ENCODE measurements at places on chromosomes 4 and X.

GRCh38 chrX:123846577-123847038, 13.2 kb upstream of the XIAP start:
- DNase-seq = no peak

GRCh38 chrX:74680391-74680790, 66.0 kb upstream of the RLIM start:
- DNase-seq = no peak

DNA sequence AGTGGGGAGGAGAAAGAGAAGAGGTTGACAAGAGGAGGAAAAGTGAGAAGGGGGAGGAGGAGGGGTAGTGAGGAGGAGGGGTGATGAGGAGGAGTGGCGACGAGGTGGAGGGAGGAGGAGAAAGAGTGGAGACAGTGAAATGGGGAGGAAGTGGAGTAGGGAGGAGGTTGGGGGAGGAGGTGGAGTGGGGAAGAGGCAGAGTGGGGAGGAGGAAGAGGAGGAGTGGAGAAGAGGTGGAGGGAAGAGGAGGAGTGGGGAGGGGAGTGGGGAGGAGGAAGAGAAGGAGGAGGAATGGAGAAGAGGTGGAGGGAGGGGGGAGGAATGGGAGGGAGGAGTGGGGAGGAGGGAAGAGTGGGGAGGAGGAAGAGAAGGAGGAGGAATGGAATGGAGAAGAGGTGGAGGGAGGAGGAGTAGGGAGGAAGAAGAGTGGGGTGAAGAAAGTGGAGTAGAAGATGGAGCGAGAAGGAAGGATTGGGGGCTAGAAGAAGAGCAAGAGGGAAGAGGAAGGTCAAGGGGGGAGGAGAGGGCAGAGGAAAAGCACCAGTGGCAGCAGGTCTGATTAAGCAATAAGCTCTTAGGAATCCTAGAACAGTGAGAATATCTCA, 50.0 kb upstream of the MTNR1A start:
- DNase-seq = no peak

DNA sequence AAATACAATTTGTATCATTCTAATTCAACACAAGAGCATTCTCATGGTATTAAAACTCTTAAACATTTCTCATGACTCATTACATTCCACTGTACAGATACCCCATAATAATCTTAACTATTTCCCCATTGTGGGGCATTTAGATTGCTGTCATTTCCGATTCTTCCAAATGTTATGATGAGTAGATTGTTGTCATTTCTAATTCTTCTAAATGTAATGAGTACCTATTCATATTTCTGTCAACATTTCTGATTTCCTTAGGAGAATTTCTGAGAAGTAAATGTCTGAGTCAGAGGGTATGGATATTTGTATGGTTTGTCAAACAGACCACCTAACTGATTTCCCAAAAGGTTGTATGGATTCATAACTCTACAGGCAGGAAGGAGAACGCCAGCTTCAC, 8.3 kb downstream of the S100G start:
- no peak for DNase-seq

GRCh38 chr4:25865586-25865985, 2.8 kb upstream of the SEL1L3 start:
- DNase-seq = no peak

DNA sequence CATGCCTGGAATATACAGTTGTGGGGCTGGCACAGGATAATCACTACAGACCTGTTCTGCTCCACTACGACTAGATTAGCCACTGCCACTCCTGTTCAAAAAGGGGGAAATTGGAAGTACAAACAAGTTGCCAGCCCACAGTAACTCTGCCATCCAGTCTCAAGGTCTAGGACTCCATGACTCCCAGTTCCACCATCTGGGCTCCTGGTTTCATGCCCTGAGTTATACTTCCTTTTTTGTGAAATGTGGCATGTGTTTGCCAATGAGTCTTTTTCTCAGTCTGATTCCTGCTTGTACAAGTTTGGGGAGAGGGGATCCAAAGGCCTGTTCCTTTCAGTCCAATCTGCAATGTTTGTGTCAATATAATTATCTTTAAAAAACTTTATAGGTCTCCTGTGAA, 1.0 kb upstream of the BLOC1S4 start:
- no peak for DNase-seq

- no peak for DNase-seq
These were observed 1257.3 kb upstream of the DIAPH2 start for GRCh38 chrX:95427389-95427788.

- no peak for DNase-seq
These were observed 77.9 kb downstream of the CLNK start for GRCh38 chr4:10606483-10607155.

DNA sequence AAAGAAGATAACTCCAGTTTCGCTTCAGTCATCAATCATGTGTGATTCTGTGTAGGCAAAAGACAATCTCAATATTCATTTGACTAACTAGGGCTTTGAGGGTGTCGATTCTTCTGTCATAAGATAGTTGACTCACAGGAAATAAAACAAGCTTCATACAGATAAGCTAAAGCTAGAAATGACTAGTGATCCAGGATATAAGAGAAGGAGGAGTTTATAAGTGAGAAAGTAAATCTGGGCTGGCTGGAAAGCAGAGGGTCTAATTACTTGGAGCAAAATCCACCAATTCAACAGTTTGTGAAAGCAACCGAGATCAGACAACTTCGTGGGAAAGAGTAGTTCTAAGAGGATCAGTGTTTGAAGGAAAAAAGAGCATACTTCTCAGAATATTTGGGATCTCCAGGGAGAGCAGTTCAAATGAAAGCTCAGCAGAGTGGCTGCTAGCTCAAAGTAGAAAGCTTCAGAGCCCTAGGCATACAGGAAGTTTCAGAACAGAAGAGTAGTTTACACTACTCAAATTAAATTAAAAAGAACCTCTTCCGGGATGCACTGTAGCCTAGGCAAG, 429.3 kb downstream of the INPP4B start:
- no peak for DNase-seq

GRCh38 chrX:15293451-15293850, 22.0 kb downstream of the ASB11 start:
- no peak for DNase-seq

GRCh38 chr4:141810712-141811375, 174.5 kb downstream of the IL15 start:
- no peak for DNase-seq

- DNase-seq = no peak
These were observed 130.4 kb downstream of the BCOR start for GRCh38 chrX:39967348-39967747.

GRCh38 chrX:65668377-65669310, 1.2 kb downstream of the MSN start:
- peak; percentile 53 for DNase-seq

- no peak for DNase-seq
These were observed 130.2 kb downstream of the SH2D1A start for GRCh38 chrX:124476562-124476961.

DNA sequence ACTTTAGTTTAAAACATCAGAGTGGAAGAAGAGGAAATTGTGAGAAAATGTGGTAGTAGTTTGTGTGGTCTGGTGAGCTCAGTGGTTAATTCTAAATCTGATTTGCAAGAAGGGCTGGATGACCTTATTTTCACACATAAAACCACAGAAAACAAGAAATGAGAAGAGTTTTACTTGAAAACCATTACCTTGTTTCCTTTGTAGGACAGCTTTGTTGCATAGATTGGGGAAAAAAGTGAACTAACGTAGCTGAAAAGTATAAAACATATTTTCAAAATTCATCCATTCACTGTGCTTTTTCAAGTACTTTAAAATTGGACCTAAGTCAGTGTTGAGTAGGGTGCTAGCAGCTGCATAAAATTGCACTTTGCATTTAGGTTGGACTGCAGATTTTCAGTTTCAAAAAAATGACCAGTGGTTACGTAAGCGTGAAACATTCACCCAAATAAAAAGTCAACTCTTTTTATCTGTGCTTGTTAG, 211.3 kb downstream of the ARHGAP10 start:
- no peak for DNase-seq

GRCh38 chrX:47958761-47959342, 44.9 kb downstream of the ZNF182 start:
- DNase-seq = no peak

- DNase-seq = no peak
These were observed 312.2 kb downstream of the FAT4 start for GRCh38 chr4:125626946-125627345.

DNA sequence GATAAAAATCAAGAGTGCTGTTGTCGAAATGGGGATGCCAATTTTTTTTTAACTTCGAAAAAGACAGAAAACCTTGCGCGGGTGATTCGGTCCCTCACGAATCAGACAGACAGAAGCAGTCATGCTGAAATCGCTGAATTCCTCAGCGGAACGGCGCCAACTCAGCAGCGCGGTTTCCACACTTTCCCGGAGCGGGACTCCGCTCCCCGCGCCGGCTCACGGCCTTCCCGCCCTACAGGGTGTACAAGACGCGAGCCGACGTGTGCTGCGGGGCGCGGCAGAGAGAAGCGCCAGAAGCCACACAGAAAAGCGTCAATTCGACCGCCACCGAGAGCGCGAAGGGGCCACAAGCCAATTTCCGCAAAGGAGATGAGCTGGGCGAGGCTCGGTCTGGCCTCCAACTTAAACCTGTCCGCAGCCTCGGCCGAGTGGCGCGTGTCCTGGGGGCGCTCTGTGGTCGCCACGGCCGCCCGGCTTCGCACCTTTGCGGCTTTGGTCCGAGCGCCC, 1.3 kb downstream of the NEXMIF start:
- DNase-seq = no peak

GRCh38 chr4:113645771-113646441, 115.6 kb downstream of the CAMK2D start:
- no peak for DNase-seq

- no peak for DNase-seq
These were observed 17.4 kb upstream of the FAM47E start for GRCh38 chr4:76233967-76234678.

DNA sequence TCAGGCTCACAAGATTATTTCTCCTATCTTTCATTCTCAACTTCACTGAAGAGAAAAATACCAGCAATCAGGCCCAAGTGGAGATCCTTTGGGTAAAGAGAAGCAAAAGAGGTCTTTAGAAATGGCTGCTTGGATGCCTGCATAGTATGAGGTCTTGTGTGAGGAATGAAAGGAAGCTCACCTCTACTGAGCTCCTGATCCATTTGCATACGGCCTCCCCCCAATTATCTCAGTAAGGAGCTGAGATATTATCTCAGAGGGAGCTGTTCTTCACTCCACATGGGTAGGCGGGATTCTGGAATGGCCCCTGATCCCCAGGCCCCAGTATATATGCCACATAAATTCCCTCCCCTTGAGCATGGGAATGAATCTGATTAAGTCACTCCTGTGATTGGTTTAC, 75.8 kb downstream of the EVC2 start:
- no peak for DNase-seq

GRCh38 chrX:81261576-81261975, 59.7 kb downstream of the SH3BGRL start:
- no peak for DNase-seq

- DNase-seq = no peak
These were observed 162.4 kb downstream of the UNC5C start for GRCh38 chr4:95386410-95386809.

DNA sequence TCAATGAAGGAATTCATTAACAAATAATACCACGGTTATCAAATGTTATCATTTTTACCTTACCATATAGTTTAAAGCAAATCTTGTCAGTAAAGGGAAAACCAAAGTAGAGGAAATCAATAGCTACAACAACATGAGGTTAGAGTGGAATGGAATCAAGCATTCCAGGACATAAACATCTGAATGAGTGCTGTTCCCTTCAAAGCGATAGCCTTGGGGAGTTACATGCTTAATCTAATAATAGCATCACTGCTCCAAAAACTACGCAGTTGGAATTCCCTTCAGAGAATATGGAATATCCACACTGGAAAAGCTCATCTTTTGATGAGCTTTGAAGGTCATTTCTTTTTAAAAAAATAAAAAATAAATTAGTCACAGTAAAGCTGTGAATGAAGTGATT, 31.2 kb downstream of the PDE5A start:
- DNase-seq = no peak

DNA sequence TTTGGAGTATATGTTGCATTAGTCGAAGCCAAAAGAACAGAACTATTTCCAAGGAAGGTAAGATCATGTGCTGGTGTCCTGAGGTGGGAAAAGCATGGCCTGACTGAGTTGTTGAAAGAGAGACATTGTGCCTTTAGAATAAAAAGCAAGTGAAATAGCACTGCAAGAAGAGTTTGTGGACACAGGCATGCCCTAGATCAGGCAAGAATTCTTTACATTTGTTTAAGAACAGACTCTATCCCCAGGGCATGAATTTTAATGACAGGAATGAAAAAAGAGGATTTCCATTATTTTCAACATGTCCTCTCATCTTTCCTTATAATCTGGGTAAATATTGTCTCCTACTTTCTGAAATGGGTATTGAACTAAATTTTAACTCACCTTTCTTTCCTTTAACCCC, 516.2 kb upstream of the GALNT7 start:
- DNase-seq = no peak
